ENCODE measurements at places on chromosomes 3 and 15.
A peak's percentile ranks its signal among the peaks of the same experiment; 100 is the strongest.

GRCh38 chr3:154130540-154130939 lies 9.3 kb downstream of the ARHGEF26 start:
- no peak overlapping the region for H3K4me3 ChIP-seq
- no peak for DNase-seq
- no peaks in the 10 kb centered on the region for H3K4me1 ChIP-seq
- H3K27ac ChIP-seq, result no peak overlapping the region
- no peaks in the 10 kb centered on the region for H3K36me3 ChIP-seq

- peaks cover 23% of the 10 kb centered on the region for H3K4me1 ChIP-seq
- DNase-seq, result peak; percentile 51
- no peaks in the 10 kb centered on the region for H3K27me3 ChIP-seq
- no peaks in the 10 kb centered on the region for H3K36me3 ChIP-seq
- H3K4me3 ChIP-seq, result peak overlapping the region; percentile 87
These were observed 734 bp downstream of the TBL1XR1 start for GRCh38 chr3:177196456-177197040.

- H3K4me1 ChIP-seq, result peaks cover 19% of the 10 kb centered on the region
- H3K36me3 ChIP-seq, result no peaks in the 10 kb centered on the region
- no peak for DNase-seq
- no peak overlapping the region for H3K4me3 ChIP-seq
These were observed 25.6 kb downstream of the LYSMD4 start for GRCh38 chr15:99707473-99708270.

DNA sequence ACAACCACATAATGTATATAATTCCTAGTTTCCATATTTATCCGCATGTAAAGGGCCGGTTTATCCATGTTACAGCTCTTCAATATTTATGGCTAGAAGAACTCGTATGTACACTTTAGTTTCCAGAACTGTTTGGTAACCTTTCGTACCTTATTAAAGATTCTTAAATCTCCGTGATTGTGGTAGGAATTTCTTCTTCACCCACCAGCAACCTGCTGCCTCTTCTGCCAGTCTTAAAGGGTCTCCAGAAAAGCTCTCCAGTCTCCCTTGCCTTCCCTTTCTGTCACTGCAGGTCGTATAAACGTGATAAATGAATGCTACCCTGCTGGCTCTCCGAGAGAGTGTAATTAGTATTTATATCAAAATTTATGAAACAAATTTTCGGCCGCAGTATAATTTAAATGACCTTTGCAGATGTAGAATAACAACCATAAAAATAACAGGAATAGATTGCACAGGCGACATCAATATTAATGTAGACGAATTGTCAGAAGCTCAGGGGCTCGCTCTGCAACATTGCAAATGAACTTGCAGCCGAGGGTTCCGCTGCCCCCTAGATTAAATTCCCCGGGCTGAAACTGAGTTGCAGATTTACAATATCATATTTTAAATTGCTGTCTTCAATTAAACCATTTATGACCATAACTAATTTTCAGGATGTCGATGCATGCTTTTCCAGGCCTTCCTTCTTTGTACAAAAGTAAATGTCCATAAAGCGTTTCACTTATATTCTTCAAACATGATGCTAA lies 5.4 kb downstream of the ZIC1 start:
- no peaks in the 10 kb centered on the region for H3K36me3 ChIP-seq
- no peak overlapping the region for H3K27ac ChIP-seq
- H3K27me3 ChIP-seq, result peaks cover 2% of the 10 kb centered on the region
- DNase-seq, result no peak
- H3K4me3 ChIP-seq, result no peak overlapping the region
- peaks cover 12% of the 10 kb centered on the region for H3K4me1 ChIP-seq

GRCh38 chr3:156299569-156299968 lies 179.2 kb downstream of the KCNAB1 start:
- H3K4me3 ChIP-seq, result no peak overlapping the region
- no peaks in the 10 kb centered on the region for H3K27me3 ChIP-seq
- no peaks in the 10 kb centered on the region for H3K36me3 ChIP-seq
